ENCODE measurements at places on chromosomes 7 and 10.

- DNase-seq: no peak
Observed at GRCh38 chr10:112774210-112774609, 175.8 kb upstream of the TCF7L2 start.

GRCh38 chr10:1579141-1579491 lies 158.2 kb downstream of the ADARB2 start:
- no peak for DNase-seq

GRCh38 chr10:43774234-43774769 lies 125.6 kb upstream of the ZNF32 start:
- DNase-seq: no peak

DNA sequence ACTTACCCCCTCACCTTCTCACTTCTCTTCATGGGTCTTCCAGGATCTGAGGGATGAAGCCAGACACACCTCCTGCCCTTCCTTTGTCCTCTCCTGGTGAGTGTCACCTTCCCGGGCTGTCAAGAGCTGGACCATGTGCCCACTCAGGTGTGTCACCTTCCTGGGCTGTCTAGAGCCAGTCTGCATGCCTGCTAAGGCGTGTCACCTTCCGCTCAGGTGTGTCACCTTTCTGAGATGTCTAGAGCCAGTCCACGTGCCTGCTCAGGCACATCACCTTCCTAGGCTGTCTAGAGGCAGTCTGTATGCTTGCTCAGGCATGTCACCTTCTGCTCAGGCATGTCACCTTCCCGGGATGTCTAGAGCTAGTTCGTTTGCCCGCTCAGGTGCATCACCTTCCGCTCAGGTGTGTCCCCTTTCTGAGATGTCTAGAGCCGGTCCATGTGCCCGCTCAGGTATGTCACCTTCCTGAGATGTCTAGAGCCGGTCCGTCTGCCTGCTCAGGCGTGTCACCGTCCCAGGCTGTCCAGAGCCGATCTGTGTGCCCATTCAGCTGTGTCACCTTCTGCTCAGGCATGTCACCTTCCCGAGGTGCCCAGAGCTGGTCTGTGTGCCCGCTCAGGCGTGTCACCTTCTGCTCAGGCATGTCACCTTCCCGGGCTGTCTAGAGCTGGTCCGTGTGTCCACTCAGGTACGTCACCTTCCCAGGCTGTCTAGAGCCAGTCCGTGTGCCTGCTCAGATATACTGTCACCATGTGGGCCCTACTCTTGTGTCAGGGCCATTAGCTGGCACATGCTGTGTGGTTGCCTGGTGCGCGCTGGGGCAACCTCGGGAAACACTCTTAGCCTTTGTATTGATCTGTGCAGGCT lies 245.3 kb downstream of the EBF3 start:
- DNase-seq: no peak

GRCh38 chr10:60781661-60782060 lies 3.4 kb downstream of the CDK1 start:
- no peak for DNase-seq

- no peak for DNase-seq
Observed at GRCh38 chr10:75057680-75058079, 53.8 kb upstream of the SAMD8 start.

GRCh38 chr7:44275957-44276570 lies 49.3 kb downstream of the CAMK2B start:
- no peak for DNase-seq

- no peak for DNase-seq
Observed at GRCh38 chr7:36304099-36304425, 85.6 kb upstream of the ANLN start.

DNA sequence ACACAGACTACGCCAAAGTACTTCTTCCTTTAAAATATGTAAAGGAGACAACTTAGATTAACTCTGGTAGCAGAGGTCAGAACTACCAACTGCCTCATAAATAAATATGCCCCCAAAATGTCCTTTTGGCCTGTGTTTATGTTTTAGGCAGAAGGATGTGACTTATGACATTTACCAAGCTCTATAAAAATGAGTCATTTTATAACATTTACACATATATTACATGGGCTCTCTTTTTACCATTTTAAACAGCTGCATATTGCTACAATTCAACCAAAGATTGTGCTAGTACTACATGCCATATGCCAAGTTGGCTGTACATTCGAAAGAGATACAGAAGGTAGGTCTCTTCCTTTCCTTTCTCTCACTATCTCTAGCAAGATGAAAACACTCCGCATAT lies 12.4 kb downstream of the ABLIM1 start:
- no peak for DNase-seq

DNA sequence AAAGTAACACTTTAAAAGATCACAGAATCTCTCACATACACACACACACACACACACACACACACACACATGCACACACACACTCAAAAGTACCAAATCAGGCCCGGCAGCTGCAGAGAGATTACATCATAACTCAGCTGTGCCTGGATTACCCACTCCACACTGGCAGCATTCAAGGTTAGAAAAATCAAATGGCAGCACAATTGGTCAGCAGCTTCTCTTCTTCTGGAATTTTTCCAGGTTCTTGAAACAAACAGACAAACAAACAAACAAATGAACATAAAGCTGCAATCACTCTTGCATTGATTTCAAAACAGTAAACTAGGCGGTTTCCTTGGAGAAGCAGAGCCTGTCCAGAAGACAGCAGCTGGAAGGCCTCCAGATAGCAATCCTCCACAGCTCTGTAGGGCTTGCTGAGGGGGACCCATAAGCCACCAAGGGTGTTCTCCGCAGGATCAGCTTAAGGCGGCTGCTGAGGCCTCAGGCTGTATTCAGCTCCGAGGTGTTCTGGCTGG lies 24.5 kb upstream of the FAM133B start:
- DNase-seq: no peak

- DNase-seq: no peak
Observed at GRCh38 chr10:86974484-86974883, 6.2 kb downstream of the ADIRF start.
